Forelimb muscle (tissue), 1 donor: ENCODE measurements at places on chromosomes 3 and 15.
A peak's percentile ranks its signal among the peaks of the same experiment; 100 is the strongest.

GRCh38 chr3:53843195-53844177 is 2.7 kb downstream of the CHDH start:
- DNase-seq: no peak

DNA sequence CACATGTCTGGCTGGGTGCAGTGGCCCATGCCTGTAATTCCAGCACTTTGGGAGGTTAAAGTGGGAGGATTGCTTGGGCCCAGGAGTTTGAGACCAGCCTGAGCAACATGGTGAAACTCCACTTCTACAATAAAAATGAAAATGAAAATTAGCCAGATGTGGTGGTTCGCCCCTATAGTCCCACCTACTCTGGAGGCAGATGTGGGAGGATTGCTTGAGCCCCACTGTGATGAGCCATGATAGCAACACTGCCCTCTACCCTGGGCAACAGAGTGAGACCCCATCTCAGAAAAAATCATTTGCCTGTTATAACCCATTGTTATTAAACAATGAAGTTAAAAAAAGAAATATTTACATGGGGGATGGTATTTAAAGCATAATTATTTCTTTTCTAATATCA is 240.1 kb upstream of the ZPLD1 start:
- no peak for DNase-seq

DNA sequence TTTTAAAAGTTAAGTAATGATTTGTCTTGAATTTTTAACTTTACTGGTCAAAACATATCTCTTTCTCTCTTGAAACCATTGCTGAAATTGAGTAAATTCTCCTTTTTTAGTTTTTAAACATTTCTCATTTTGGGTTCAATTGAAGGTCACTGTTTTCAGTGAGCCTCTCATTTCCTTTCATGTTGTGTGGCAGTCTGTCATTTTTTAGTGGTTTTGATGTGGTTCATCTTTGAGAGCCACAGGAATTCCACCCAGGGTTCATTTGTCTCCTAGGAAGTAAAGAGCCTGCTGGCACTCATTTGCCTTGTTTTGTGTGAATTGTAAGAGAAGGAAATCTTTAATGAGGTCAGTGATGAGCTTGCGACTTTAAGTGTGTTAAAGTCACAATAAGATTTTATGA is 10.4 kb downstream of the CLDN11 start:
- DNase-seq: no peak

- no peak for DNase-seq
These were observed 5.8 kb downstream of the ST3GAL6 start for GRCh38 chr3:98768961-98769360.

DNA sequence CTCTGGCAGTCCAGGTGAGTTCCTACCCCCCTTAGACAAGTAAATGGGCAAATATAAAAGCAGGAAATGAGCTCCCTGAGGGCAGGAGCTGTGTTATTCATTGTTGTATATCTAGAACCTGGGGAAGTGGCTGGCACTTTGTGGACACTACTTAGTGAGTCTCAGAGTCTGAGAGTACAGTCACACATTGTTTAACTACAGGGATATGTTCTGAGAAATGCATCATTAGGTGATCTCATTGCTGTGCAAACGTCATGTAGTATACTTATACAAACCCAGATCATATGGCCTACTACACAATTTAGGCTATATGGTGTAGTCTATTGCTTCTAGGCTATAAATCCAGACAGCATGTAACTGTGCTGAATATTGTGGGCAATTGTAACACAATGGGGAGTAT is 52.4 kb downstream of the DRD3 start:
- DNase-seq: no peak

DNA sequence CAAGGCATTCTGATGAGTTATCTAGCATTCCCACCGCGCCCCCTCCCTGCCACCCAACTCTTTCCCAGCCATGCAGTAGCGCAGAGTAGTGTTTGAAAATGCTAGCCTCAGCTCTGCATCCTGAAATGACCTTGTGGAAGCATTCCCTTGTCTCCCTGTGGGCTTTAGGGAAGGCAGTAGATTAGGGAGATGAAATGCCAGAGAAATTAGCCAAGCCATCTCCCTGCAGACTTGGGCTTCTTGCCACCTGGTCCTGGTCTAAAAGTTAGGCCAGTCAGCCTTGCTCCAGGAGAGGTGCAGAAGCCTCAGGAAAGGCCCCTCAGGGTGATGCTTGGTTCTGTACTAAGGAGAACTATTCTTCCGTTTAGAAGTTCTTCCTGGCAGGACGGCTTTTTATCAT is 231.2 kb downstream of the CACNA2D3 start:
- no peak for DNase-seq

GRCh38 chr3:49873623-49874022 is 3.9 kb upstream of the CAMKV start:
- DNase-seq: no peak

- DNase-seq: no peak
These were observed 123.2 kb upstream of the FEZF2 start for GRCh38 chr3:62496503-62496902.

DNA sequence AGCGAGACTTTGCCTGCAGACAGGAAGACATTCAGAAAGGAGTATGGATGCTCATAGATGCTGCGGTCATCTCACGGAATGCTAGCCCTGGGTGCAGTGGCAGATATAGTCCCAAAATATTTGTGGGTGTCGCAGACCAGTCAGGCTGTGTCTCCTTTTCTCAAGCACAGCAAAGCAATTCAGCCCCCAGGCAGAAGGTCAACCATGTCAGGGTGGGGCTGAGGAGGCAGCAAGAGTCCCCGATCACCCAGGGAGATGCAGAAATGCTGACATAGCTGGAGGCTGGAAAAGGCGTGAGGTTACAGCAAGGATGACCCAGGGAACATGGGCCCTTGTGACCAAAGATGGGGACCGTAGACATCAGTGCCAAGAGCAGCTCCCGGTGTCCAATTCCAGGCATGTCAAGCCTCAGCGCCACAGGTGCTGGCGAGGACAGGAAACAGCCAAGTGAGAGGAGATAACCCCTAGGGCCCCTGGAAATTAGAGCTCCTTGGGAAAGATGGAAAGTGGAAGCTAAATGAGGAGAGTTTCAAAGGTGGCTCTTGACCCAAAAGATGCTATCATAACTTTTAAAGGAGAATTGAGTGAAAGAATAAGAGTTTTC is 81.2 kb upstream of the ABHD17C start:
- no peak for DNase-seq

- DNase-seq: no peak
These were observed 45.7 kb downstream of the EHHADH start for GRCh38 chr3:185207931-185208746.

GRCh38 chr3:12724794-12725193 is 34.3 kb downstream of the TMEM40 start:
- no peak for DNase-seq

- no peak for DNase-seq
These were observed 69.7 kb upstream of the ARL6 start for GRCh38 chr3:97694876-97695275.

GRCh38 chr3:66582721-66583423 is 82.0 kb upstream of the LRIG1 start:
- DNase-seq: no peak

DNA sequence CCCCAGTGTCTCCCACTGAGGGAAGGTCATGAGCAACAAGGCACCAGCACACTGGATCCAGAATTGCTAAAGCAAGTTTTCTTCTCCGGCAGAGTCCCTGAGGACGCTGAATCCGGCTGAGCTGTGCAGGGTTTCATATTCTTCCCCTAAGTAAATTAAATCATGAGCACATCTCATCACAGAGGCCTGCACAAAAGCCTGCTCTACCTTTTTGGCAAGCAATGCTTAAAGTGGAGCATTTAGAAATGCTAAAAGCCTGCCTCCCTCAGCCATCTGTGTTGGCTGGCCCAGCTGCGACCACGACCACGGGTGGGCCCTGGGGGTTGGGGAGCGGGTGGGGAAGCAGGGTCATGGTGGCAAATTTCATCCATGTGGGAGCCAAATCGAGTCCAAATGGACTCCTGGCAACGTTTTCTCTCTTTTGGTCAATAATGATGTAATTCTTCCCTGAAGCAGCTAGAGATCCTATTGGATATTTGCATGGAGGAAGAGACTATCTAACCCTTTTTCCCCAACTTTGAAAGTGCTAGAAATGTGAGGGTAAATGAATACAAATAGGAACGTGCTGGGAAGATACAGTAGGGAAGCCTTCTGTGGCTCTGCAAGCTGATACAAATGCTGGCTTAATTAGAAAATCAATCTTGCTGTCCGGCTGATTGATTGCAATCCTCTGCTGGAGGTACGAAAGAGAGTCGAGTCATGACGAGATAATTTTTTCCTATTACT is 532.8 kb upstream of the TBL1XR1 start:
- peak; percentile 79 for DNase-seq

- DNase-seq: no peak
These were observed 794 bp downstream of the LRIG1 start for GRCh38 chr3:66499881-66500575.

DNA sequence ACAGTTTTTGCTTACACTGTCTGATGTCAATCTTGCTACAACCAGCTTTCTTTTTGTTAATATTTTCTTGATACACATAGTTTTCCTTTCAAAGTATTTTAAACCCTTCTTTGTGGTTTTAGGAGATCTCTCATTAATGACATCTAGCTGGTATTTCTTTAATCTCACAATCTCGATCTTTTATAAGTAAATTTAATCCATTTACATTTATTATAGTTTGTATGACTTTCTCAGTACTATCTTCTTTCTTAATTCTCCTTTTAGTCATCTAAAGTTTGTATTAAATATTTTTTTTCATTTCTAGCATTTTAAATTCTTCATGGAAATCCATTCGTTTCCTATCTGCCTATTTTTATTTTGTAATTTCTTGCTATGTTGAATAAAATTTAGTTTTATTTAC is 55.4 kb downstream of the MRPL3 start:
- DNase-seq: no peak

GRCh38 chr3:159260049-159260662 is 458.3 kb downstream of the MFSD1 start:
- peak; percentile 26 for DNase-seq

GRCh38 chr15:86691091-86691663 is 611.5 kb downstream of the AGBL1 start:
- peak; percentile 14 for DNase-seq

- DNase-seq: no peak
These were observed 46.6 kb downstream of the SPRED1 start for GRCh38 chr15:38299216-38299615.
